ENCODE measurements at places on chromosomes 3 and 15. TPM values are rescaled to one million over a fixed set of nuclear protein-coding genes. Genes with fewer than 3 reads are reported as not detected.

DNA sequence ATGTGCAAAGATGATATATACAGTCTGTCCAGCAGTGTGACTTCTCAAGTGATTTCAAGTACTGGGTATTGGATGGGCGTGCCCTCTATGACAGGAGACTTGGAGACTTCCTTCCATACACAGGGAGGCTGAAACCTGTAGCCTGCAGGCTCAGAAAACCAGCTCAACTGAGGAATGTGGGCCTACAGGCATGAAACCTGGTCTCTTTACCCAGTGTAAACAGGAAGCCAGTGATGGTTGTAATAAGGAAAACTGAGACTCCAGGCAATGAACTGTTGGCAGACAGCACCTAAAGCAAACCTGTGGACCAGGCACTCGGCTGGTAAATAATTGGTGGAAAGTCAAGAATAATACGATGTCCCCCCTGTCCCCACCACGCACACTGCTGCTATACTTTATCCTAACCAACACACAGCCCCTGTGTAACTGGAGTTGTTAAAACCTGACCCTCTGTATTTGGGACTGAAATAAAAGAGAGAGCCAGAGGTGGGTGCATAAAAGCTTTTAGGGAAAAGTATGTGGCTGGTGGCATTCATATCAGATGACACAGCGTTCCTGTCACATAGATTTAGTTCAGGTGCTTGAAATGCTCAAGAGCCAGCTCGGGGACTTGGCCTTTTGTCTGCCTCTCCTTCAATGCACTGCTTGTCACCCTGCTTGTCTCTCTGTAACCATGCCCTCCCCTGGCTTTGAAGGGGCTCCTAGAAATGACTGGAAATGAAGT, 144.7 kb downstream of the TPRG1 start:
- no peak overlapping the region for H3K27ac ChIP-seq
- H3K27me3 ChIP-seq = no peaks in the 10 kb centered on the region
- no peaks in the 10 kb centered on the region for H3K36me3 ChIP-seq
- H3K4me1 ChIP-seq = peaks cover 4% of the 10 kb centered on the region

- DNase-seq = no peak
- no peak overlapping the region for H3K4me3 ChIP-seq
- H3K27me3 ChIP-seq = no peaks in the 10 kb centered on the region
- no peaks in the 10 kb centered on the region for H3K4me1 ChIP-seq
- no peak overlapping the region for H3K27ac ChIP-seq
- no peaks in the 10 kb centered on the region for H3K36me3 ChIP-seq
These were observed 681.6 kb upstream of the SEMA6D start for GRCh38 chr15:47035475-47036406.

GRCh38 chr3:16508243-16508578, 5.3 kb downstream of the RFTN1 start:
- DNase-seq = no peak
- H3K4me1 ChIP-seq = peaks cover 58% of the 10 kb centered on the region
- no peaks in the 10 kb centered on the region for H3K36me3 ChIP-seq
- no peak overlapping the region for H3K4me3 ChIP-seq
- no peak overlapping the region for H3K27ac ChIP-seq
- no peaks in the 10 kb centered on the region for H3K27me3 ChIP-seq

DNA sequence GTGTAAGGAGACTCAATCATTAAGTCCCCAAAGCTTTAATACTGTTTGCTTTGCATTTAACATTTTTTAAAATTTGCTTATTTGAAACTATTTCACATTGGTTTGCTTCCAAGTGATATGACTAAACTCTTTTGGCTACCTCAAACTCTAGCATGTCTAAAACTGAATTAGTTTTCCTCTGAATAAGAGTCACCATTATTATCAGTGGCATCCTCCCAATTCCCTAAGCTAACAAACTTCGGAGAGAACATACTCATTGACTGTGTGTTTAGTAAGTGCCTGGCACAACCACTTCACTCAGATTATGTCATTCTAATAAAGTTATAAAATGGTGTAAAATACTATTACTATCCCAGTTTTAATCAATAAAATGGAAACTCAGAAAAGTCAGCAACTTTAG, 21.9 kb downstream of the ATOSA start:
- DNase-seq = no peak
- H3K36me3 ChIP-seq = peaks cover 7% of the 10 kb centered on the region
- peak overlapping the region; percentile 49 for H3K27ac ChIP-seq

GRCh38 chr15:66619152-66619903, 53.5 kb upstream of the LCTL start:
- no peaks in the 10 kb centered on the region for H3K27me3 ChIP-seq
- peaks cover 61% of the 10 kb centered on the region for H3K4me1 ChIP-seq
- no peaks in the 10 kb centered on the region for H3K36me3 ChIP-seq
- H3K4me3 ChIP-seq = no peak overlapping the region
- DNase-seq = peak; percentile 30

GRCh38 chr3:63654931-63655330, 2.5 kb downstream of the SNTN start:
- no peak for DNase-seq
- no peaks in the 10 kb centered on the region for H3K4me1 ChIP-seq
- H3K27me3 ChIP-seq = no peaks in the 10 kb centered on the region
- no peak overlapping the region for H3K27ac ChIP-seq
- no peaks in the 10 kb centered on the region for H3K36me3 ChIP-seq

GRCh38 chr15:41115161-41115651, 874 bp downstream of the INO80 start:
- peaks cover 8% of the 10 kb centered on the region for H3K4me1 ChIP-seq

DNA sequence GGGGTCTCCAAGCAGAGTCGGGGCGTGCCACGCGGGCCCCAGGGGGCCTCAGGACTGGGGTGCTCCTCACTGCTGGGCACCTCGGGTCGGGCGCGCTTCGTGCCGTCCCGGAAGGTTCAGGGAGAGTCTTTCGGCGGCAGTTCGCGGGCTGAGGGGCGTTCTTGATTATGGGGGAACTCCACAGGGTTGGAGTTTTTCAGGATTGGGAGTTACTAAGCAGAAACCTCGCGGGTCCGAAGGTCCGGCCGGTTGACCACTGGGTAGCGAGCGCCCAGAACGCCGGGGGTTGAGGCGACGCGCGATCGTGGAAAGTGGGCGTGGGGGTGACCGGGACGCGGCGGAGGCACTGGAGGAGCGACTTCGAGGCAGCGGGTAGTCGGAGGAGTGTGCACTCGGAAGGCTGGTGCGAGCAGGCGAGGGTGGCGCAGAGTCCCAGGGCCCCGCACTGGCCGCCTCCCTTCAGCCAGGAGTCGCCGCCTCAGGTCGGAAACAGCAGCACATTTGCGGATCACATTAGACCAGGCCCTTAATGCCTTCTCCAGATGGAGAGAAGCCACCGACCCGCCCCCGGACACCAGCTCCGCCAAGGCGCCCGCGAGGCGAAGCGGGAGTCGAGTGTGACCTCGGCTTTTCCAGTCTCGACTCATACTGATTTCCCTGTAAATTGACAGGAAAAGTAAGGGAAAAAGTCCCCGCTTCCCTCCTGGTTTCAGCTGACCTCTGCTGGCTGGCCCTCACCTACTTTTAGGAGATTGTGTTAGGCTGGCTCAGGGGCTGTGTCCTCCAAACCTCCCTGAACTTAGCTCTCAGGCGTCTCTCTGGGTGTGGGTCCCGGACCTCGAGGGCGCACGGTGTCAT, 685 bp downstream of the ADAMTSL3 start:
- peak overlapping the region; percentile 92 for H3K27ac ChIP-seq
- H3K36me3 ChIP-seq = no peaks in the 10 kb centered on the region
- H3K27me3 ChIP-seq = no peaks in the 10 kb centered on the region
- H3K4me1 ChIP-seq = peaks cover 14% of the 10 kb centered on the region
- no peak for DNase-seq

DNA sequence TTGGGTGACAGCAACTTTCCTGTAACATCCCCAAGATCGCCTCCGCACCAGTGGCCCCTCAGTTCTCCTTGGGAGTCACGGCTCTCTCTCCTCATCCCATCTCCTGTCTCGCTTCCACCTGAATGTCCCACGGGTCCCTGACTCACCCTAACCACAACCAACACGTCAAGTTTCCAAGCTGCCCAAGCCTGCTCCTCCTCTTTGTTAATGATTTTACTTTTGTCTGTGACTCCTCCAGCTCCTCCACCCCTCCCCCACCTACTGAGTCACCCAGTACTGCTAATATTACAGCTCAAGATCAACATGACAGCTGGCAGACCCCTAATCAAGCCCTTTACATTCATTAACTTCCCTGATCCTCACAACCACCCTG, 39.3 kb downstream of the BDH1 start:
- no peaks in the 10 kb centered on the region for H3K27me3 ChIP-seq
- no peak overlapping the region for H3K4me3 ChIP-seq
- H3K27ac ChIP-seq = no peak overlapping the region

DNA sequence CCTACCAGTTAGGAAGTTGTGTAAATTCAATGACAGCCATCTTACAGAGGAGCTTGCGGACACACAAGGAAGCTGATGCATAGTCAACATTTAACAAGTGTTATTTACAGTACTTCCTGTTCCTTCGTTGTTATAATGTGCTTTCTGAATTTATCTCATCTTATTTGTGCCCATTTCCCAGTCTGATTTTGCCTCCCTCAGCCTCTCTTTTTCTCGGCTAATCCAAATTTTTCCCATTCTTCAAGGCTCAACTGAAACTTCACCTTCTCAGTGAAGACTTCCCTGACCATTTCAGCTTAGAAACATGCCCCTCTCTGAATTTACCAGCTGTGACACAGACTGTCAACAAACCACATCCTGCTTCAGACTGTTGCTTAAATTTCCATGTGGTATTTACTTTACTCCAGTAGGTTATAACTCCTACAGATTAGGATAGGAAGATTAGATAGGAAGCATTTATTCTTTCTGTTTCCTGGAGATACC, 55.7 kb upstream of the CP start:
- no peak overlapping the region for H3K27ac ChIP-seq
- H3K4me1 ChIP-seq = peaks cover 6% of the 10 kb centered on the region
- no peaks in the 10 kb centered on the region for H3K36me3 ChIP-seq

DNA sequence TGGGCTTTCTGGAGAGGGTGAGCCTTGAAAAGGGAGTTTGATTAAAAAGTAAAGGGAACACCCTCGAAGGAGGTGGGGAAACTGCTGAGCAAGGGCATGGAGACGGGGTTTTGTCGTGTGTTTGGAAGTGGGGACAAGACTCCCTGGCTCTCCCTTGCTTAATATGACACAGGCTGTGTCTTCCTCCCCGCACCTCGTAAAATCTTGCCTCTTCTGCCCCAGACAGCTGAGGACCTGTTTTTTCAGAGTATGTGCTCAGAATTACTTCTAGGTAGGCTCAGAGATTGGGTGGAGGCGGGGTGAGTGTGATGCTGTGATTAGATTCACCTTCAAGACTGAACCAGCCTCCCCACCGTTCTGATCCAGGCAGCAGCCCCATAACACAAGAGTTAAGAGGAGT, 244.4 kb upstream of the TLE3 start:
- DNase-seq = no peak
- no peaks in the 10 kb centered on the region for H3K27me3 ChIP-seq
- no peaks in the 10 kb centered on the region for H3K4me1 ChIP-seq

GRCh38 chr3:171671709-171672108, 138.6 kb downstream of the PLD1 start:
- H3K27me3 ChIP-seq = no peaks in the 10 kb centered on the region
- peaks cover 7% of the 10 kb centered on the region for H3K36me3 ChIP-seq
- H3K4me3 ChIP-seq = no peak overlapping the region
- no peak overlapping the region for H3K27ac ChIP-seq
- H3K4me1 ChIP-seq = no peaks in the 10 kb centered on the region

DNA sequence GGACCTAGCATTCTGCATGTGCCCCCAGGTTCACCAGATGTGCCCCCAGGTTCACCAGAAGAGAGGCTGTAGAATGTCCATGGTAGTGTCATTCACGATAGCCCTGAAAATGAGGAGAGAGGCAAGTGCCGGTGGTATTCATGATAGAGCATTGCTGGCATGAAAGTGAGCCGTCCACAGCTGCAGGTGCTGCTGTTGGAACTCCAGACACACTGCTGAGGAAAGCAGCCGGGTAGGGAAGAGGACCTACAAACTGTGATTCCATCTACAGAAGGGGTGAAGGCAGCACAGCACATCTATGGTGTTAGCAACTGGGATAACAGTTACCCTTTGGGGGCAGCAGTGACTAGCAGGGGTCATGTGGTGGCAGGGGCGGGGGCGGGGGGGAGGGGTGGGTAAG, 125.0 kb upstream of the PLXNA1 start:
- H3K27ac ChIP-seq = no peak overlapping the region
- DNase-seq = no peak
- H3K36me3 ChIP-seq = no peaks in the 10 kb centered on the region
- no peak overlapping the region for H3K4me3 ChIP-seq

GRCh38 chr3:58173669-58174398, 36.9 kb downstream of the DNASE1L3 start:
- DNase-seq = no peak
- no peak overlapping the region for H3K27ac ChIP-seq
- H3K4me1 ChIP-seq = peaks cover 14% of the 10 kb centered on the region
- no peak overlapping the region for H3K4me3 ChIP-seq
- H3K27me3 ChIP-seq = no peaks in the 10 kb centered on the region
- H3K36me3 ChIP-seq = peaks cover 23% of the 10 kb centered on the region

- DNase-seq = no peak
- H3K27me3 ChIP-seq = no peaks in the 10 kb centered on the region
- H3K36me3 ChIP-seq = peaks cover 2% of the 10 kb centered on the region
- H3K4me1 ChIP-seq = peaks cover 12% of the 10 kb centered on the region
These were observed 50.1 kb downstream of the CALML4 start for GRCh38 chr15:68154923-68155559.

GRCh38 chr15:27330326-27330725, 359.3 kb downstream of the GABRG3 start:
- H3K4me1 ChIP-seq = no peaks in the 10 kb centered on the region
- H3K27me3 ChIP-seq = no peaks in the 10 kb centered on the region
- no peaks in the 10 kb centered on the region for H3K36me3 ChIP-seq
- H3K4me3 ChIP-seq = no peak overlapping the region
- DNase-seq = no peak

MAP1A gene
- total RNA-seq = 39.4 TPM

TPRG1 gene
- total RNA-seq = 14.5 TPM

BSN gene
- total RNA-seq = 0.35 TPM

SNAPC5 gene
- total RNA-seq = 30.3 TPM

POLQ gene
- total RNA-seq = 0.42 TPM

RASGRF1 gene
- not detected for total RNA-seq

Measured in thoracic aorta (tissue), 2 donors.